H4 (cell line): ENCODE measurements at places on chromosomes 11 and 22. TPM values are rescaled to one million over a fixed set of nuclear protein-coding genes. Genes with fewer than 3 reads are reported as not detected.
A peak's percentile ranks its signal among the peaks of the same experiment; 100 is the strongest.

DNA sequence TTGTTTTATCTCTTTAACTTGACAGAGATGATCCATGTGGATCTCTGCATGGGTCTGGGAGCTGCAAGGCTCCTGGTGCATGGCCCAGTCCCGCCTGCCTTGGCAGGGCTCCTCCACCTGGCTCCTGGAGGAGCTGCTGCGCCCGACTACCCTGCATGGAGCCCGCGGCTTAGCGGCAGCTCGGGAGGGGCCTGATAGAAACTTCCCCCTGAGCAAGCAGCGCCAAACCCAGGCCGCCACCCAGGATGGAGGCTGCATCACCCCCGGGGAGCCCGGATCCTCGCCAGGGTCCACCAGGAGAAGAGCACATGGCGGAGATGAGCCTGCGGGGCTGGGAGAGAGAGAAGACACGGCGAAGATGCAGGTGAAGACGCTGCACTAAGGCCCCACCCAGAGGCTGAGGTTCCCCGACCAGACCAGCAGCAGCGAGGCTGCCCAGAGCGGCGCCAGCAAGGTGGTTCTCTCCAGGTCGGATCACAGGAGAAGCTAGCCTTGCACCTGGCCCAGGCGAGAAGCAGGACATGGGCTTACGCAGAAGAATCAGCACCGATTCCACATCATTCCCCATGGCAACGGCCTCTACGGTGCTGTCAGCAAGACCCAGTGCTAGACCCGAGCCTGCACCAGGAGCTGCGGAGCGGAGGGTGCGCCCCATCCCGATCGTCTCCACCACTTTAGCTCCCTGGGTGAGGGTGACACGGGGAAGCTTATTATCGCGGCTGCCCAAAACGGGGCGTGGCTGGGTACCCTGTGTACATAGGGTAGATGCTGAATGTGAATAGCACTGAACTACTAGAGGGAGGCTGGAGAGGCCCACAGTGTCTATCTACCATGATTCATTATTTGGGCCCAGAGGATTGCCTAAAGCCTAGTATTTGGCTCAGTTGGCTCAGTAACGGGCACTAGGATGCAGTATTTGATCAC is 41.3 kb upstream of the VPREB1 start:
- no peak for DNase-seq

DNA sequence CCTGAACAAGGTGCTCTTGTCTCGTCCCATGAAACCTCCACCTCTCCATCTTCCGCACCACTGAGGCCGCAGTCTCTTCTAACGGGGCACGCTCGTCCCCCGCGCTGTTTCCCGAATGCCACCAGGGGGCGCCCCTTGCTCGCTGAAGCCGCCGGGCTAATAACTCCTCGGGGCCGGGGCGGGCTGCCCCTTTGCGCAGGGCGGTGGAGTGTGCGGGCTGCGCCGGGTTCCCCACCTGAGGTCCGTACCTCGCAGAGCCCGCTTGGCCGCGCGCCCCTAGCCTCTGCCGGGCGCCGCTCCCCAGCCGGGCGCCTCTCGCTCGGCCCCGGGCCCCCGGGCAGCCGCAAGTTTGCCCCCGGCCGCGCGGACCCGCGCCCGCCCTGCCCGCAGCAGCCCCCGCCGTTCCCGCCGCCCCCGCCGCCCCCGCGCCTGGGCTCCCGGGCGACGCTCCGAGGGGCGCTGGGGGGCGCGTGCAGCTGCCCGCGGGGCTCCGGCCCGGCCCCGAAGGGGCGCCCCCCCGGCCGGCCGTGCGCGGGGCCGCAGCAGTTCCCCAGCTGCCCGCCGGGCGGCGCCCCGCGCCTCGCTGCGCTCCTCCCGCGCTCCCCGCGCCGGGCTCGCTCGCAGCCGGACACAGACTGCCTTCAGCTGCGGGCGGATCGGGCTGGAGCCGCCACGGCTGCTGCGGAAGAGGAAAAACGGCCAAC is at the start of gene GRIK4:
GRIK4 (plus strand) TSS at position 633 of the 704 bp plus-strand sequence. CDS start 148,571 bp downstream, outside the sequence.
- DNase-seq, result peak; percentile 54

DNA sequence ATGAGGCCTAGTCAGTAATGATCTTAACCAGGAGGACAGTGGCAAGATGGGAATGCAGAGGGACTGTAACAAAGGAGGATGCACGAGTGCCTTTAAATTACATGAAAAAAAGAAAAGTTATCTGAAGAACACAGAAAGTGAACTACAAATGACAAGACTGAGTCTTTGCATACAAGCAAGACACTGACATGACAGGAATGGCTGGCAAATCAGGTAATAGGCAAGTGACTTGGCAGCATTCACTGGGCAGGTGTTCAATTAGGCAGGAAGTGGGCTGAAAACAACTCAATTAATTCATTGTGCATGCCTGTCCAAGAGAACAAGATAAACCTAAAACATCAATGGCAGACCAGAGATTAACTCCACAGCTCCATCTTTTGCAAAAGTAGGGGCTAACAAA is 24.0 kb downstream of the SMCO4 start:
- DNase-seq, result no peak

DNA sequence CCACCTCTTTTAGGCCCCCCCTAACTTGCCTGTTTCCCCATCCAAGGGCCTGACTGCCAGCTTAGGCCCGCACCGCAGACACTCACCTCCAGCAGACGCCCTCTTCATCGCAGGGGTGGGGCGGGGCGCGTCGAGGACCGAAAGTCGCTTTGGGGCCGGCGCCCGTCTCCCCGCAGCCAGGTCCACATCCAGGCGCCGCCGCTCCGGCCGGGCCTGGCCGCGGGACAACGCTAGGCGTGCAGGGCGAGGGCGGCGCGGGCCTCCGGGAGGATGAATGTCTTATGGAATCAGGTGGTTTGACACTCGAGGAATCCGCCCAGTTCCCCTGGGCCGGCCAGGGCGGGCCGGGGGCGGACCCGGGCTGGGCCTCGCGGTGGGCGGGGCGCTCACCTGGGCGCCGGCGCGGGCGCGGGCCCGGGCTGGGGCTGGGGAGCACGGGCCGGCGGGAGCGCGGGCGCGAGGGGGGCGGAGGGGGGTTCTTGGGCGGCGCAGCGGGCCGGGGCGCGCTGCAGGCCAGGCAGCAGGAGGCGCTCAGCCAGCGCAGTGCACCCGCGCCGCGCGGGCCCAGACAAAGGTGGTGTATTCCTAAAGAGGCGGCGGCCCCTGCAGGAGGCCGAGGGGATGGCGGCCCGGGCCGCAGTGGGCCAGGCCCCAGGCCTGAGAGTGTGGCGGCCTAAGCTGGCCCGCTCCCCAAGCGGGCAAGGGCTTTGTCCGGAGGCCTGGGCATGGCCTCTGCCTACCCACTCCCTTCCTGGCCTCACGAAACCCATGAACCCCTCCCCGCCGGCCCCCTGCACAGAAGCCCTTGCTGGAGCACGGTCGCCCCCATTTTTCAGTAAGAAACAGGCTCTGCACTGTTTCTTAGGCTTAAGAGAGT is 177.6 kb downstream of the IGLL1 start:
- DNase-seq, result peak; percentile 51

Gene ARHGAP42
- 4.3 and 8.3 TPM in 2 replicates for total RNA-seq
